Adrenal gland (tissue), 19 donors: ENCODE measurements at places on chromosomes 3 and 15. TPM values are rescaled to one million over a fixed set of nuclear protein-coding genes. Genes with fewer than 3 reads are reported as not detected.

The RASGRP1 gene
- 0.42 TPM for polyA plus RNA-seq

The MST1R gene
- polyA plus RNA-seq, result 2.0 TPM

The PAK6 gene
- 11.3 TPM for polyA plus RNA-seq

The FEZF2 gene
- not detected for polyA plus RNA-seq

The TMC3 gene
- 0.08 TPM for polyA plus RNA-seq

The CCR2 gene
- polyA plus RNA-seq, result 0.57 TPM
